Activated CD4-positive, alpha-beta T cell treated with anti-CD3 and anti-CD28 coated beads for 24 hours (primary cell): ENCODE measurements at places on chromosomes 2 and 18.
A peak's percentile ranks its signal among the peaks of the same experiment; 100 is the strongest.

- DNase-seq = peak; percentile 62
Observed at GRCh38 chr2:211157856-211158463, 601.6 kb downstream of the CPS1 start.

GRCh38 chr18:75248426-75249174, 38.0 kb downstream of the TSHZ1 start:
- DNase-seq = no peak

GRCh38 chr2:2832657-2833056, 501.6 kb upstream of the MYT1L start:
- DNase-seq = no peak

- no peak for DNase-seq
Observed at GRCh38 chr2:75356865-75357264, 157.5 kb upstream of the TACR1 start.

DNA sequence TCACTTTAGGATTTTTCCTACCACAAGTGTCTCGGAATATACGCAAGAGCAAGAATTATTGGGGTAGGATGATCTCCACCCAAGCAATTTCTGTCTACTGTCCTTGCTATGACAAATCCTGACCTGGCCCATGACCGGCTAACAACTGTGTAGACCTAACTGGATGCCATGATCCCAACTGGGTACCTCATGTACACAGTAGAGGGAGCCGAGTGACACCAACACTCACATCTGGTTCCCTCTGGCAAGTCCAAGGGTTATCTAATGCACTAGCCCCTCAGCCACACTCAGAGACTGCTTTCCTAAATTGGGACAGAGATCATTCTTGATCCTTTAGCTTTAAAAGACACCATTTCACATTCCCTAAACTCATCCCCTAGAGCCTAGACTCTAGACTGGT, 60.7 kb upstream of the ZNF532 start:
- no peak for DNase-seq

- DNase-seq = no peak
Observed at GRCh38 chr2:45273412-45274249, 264.4 kb upstream of the SIX2 start.

- DNase-seq = no peak
Observed at GRCh38 chr2:191206613-191207471, 38.4 kb upstream of the MYO1B start.

DNA sequence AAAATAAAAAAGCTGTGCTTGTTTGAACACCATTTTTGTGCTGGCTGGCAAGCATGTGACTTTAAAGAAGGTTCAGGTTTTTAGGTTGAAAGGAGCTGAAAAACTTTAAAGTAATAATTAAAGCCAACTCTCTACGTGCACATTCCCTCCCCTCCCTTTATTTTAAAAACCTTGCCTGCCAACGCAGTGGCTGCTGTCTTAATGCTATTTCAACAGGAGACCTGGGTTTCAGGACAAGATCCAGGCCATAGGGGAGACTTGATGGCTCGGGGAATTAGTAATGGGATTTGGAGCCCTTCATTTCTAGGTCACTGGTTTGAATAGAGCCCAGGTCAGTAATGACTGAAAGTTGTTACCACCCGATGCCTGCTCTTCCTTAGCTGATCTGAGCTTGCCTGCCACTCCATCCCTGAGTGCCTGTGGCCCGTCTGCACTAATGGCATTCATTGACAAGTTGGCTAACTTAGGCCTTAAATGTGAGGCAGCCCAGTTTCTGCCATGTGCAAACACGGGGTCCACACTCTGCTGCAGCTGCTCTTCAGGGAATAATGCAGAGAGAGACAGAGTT, 1233.2 kb upstream of the ZEB2 start:
- DNase-seq = no peak

DNA sequence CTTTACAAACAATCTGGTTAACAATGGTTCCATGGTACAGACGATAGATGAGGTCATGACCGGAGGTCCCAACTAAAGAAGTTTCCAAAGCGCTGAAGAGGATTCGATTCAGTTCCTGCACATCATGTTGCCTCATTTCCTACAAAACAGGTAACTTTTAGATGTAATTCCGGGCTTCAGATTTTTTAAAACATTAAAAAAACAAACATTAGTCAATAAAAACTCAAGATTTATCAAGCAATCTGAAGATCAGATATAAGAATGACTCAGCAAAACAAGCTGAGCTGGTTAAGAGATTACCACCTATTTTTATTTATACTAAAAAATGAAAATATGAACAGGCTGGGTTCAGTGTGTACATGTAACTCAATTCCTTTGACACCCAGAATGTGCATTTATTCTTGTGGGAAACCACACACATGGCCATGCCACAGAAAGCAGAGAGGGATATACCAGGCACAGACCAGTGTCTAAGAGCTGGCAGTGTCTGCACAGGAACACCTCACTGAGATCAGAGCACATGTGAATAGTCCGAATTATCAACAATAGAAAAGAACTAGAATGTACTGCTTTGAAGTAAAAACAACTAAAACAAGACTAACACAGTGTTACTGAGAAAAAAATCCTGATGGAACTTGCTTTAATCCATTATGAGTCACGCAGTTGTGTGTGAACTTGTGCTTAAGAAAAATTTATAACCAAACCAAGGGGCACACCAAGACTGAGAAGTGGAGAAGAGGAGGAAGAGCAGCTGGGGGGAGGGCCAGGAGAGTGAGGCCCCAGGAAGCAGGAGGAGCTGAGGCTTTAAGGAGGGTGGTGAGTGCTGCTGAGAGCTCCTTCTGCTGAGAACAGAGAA, 9.5 kb downstream of the USP40 start:
- no peak for DNase-seq

DNA sequence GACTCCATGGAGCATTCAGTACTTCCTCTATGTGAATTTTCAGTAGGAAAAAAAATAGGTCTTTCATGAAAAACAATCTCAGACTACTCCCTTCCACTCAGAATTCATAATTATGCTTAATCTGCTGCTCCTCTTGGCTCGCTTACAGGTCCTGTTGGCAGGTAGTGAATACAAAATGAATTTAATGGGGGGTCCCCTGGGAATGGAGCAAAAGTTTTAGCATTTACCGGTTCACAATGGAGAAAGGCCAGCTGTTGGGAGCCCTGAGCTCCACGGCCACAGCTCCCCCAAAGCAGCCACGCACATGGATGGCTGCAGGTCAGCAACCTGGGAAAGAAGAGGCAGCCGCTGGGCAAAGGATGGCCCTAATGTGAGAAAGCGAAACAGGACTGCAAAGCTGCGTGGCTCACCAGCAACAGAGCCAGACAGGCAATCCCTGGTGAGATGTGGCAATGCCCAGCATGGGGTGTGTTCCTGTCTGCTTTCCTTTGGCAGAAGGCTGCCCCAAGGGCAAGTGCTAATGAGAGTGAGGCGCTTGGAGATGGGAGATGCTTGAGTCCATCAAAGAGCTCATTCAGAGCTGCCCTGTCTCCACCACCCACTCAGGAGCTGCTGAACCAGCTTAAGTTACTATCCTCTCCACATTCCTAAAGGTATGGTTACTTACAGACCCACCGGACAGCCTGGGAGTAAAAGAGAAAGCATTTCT, 447.4 kb downstream of the EPHA4 start:
- no peak for DNase-seq

- no peak for DNase-seq
Observed at GRCh38 chr18:65592435-65592834, 158.4 kb upstream of the CDH7 start.

- no peak for DNase-seq
Observed at GRCh38 chr18:48392268-48392667, 16.9 kb downstream of the ZBTB7C start.

DNA sequence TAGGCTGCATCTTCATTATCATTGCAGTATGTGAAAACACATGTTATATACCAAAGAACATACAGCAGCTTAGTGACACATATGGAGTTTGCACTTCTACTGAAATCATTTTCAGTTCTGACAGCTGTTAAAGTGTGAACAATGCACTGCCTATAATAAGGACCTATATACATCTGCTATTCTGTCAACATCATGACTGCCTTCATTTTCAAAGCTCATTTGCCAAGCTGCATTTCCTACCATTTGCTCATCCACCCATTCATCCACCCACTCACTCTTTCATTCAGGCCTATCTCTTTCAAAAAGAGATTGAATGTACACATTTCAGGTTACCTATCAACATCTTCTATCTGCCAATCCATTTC, 81.7 kb upstream of the STK17B start:
- no peak for DNase-seq

- no peak for DNase-seq
Observed at GRCh38 chr2:41544709-41545108, 503.1 kb upstream of the PKDCC start.

GRCh38 chr2:140359056-140359771, 1579.0 kb upstream of the NXPH2 start:
- no peak for DNase-seq

GRCh38 chr2:32330136-32330535, 26.7 kb upstream of the BIRC6 start:
- DNase-seq = no peak

DNA sequence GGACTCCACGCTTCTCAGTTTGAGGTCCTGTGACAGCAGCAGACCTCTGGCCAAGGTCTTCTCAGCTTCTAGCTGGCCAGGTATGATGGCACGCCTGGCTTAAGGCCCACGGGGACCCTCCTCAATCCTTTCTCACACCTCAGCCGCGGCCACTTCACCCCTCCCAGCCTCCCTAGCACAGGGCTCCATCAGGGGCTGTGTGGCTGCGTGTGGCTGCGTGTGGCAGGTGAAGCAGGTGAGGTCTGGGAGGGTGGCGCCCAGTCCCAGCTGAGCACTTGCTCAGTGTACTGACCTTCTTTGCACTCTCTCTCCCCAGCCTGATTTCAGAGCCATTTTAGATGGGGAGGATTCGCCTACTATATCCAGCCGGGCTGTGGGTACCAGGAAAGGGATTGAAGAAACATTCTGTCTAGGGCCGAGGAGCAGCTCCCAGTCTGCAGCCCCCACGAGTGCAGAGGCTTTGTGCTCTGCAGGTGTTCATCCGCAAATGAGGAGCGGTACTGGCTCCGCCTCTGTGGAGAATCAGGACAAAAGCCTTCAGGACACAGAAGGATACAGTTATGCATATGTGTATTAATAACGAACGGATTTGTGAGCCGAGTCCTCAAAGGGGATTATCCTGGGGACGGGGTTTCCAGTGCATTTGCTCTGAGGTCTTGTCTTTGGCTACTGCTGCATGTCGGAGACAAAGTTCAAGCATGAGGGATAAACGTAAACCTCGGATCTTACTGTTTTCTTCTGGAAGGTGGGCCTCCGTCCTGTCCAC, 236.9 kb upstream of the RAB6C start:
- no peak for DNase-seq
